ENCODE measurements at places on chromosomes 3 and 15. TPM values are rescaled to one million over a fixed set of nuclear protein-coding genes. Genes with fewer than 3 reads are reported as not detected.

GRCh38 chr3:116586285-116586944, 123.2 kb upstream of the TUSC7 start:
- no peak for DNase-seq

- no peak for DNase-seq
Measured at GRCh38 chr3:29022976-29023375, 257.9 kb upstream of the RBMS3 start.

- DNase-seq: peak; percentile 41
Measured at GRCh38 chr15:43204016-43204901, 16.6 kb downstream of the EPB42 start.

- no peak for DNase-seq
Measured at GRCh38 chr3:10310578-10310977, 10.3 kb downstream of the SEC13 start.

GRCh38 chr15:70212963-70213315, 115.2 kb upstream of the TLE3 start:
- DNase-seq: no peak

The PRR20G gene
- total RNA-seq: not detected

The CPEB1 gene
- total RNA-seq: 0.84 TPM

The GRK7 gene
- not detected for total RNA-seq

The UNC13C gene
- total RNA-seq: 1.5 TPM

The RUBCN gene
- total RNA-seq: 30.2 TPM
